ENCODE measurements at places on chromosomes 1 and 21.

DNA sequence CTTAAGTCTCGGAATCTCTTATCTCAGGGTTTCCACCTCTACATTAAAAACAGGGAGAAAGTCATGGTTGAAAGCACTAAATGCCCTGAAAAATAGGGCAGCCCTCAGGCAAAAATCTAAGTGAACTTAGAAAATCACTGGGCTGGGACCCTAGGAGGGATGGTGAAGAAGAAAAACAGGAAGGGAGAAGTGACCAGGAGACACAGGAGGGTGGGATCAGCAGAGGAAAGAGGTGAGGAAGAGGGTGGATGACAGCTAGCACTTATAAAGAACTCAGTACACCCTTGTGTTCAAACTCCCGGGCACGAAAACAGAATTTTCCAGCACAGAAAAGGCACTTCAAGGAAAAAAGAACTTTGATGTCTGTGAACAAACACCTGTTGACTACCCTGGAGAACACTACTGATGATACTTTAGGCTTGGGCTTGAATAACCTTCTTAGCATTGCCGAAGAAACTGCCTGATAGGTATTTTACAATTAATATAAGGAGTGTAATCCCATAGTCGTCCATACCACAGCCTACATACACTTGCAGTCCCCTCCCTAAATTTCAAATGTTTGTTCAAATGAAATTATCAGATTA is 2.0 kb downstream of the CHML start:
- DNase-seq, result no peak

GRCh38 chr1:105172788-105173187 is 1423.1 kb downstream of the AMY1C start:
- no peak for DNase-seq

DNA sequence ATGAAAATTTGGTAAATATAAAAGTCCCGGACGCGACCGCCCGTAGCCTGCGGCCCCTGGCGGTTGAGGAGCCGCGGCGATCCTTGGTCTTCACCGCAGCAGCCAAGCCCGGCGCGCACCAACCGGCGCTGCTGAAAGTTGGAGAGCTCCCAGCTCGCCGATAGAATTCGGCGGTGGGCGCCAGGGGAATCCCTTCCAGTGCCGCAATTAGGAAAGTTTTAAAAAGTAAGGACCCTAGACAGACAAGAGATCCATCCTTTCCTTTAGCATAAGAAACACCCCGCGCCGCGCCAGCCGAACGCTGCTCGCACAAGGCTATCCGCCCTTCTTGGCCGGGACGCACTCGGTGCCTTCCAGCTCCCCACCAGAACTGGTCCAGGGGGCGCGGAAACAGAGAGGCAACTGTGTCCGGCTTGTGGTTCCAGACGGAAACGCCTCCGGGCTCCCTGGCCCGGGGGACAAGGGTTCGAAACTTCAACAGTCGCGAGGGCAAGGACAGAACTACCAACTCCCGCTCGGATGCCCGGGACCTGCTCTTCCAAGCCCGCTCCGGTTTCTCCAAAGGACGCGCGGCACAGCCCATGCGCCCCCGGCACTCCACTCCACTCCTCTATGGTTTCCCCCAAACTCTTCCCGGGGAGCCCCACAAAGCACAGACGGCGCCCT is 1.7 kb downstream of the FAM78B start:
- DNase-seq, result no peak

DNA sequence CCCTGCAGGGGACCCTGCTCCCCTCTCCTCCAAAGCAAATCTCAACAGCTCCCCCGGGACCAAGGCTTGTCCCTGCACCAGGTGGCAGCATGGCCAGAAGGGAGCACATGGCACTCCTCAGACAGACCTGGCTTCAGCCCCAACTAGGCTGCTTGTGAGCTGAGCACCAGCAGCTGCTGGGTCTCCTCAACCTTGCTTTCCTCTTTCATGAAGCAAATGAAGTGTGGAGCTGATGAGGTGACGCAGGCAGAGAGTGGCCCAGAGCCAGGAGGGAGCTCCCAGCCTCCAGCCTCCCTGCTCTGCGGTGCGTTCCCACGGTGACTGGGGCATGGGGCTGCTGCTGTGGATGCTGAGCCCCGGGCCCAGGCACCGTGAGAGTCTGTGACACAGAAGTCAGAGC is 34.0 kb downstream of the MEGF6 start:
- no peak for DNase-seq

DNA sequence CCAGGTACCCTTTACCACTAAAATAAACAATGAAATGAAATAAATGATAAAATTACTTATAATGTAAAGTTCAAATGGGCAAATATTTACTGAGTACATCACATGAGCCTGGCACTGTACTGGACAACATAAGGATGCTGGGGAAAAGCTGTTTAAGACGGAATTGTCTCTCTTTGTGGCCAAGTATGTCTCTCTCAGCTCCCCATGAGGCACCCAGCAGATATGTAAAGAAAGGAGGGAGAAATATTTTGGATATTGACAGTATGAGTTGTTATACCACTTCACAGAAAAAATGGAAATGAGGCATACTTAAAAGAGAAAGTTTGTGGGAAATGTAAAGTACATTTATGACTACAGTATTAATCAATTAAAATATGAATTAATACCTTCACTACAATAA is 1.0 kb upstream of the TNFSF4 start:
- no peak for DNase-seq

DNA sequence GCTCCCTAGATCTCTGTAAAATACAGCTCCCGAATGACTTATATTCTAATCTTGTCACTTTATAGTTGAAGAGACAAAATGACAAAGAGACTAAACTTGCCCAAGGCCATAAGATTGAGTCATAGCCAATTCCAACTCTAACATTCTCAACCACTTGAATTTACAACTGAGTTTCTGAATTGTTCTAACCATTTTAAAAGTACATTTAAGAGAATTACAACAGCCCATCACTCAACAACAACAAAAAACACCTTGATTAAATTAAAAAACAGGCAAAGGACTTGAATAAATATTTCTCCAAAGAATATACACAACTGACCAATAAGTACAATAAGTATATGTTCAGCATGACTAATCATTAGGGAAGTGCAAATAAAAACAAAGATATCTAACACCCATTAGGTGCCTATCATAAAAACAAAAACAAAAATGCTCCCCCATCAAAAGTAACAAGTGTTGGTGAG is 8.7 kb upstream of the ADCY10 start:
- DNase-seq, result no peak

All from RCC 7860 (cell line).